ENCODE measurements at places on chromosomes 2 and 18.

DNA sequence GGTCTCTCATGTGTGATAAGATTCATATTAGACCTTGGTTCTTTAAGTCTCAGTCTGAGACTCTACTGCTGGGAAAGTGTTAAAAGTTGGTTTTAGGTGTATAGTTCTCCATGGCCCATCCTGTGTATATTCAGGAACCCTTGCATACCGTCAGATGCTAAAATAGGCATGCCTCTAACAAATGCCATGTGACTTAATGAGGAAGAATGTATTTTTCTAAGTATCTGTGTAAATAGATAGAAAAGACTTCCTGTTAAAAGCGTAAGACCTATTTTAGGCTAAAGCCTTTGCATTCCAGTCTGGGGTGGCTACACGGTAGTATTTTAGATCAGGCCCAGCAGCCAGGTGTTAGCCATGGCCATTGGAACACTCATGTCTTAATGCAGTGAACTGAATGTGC, 73.3 kb downstream of the RHBDD1 start:
- DNase-seq = no peak

DNA sequence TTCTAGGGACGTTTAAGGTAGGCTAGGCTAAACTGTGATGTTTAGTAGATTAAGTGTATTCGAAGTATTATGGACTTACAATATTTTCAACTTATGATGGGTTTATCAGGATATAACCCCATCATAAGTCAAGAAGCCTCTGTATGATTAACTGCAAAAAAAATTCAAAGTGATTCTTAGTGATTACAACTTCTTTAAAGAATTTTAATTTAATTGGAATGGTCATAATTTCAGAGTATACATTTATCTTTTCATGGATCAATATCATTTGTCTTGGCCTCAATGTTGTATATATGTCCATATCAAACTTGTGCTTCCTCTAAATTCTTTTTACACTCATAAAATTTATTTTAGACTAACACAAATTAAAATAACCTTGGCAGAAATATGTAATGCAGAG, 183.3 kb upstream of the LRP1B start:
- no peak for DNase-seq

DNA sequence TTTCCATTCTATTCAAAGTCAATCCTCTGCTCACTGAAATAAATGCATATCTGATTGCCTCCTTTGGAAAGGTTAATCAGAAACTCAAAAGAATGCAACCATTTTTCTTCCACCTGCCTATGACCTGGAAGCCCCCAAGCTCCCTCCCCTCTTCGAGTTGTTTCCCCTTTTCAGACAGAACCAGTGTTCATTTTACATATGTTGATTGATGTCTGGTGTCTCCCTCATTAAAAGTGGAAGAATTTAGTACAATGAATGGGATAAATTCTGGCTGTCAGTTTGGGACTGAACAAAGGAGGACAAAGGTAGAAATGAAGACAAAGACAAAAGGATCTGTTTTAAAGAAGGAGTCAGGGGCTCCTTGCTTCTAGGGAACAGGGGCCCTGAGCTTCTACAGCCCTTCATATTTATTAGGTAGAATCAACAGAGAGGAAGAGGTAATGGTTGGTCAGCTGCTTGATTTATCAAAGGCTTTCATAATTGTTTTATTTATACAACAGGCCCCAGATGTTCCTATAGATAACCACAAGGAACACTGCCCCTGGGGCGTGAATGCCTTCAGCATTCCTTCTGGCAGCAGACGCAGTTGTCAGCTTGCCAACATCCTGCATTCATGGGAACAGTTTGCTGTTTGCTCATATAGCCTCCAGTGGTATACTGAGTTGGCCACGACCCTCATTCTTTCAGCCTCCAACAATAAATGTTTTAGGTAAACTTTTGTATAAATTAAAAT, 949.8 kb upstream of the LRATD1 start:
- no peak for DNase-seq

DNA sequence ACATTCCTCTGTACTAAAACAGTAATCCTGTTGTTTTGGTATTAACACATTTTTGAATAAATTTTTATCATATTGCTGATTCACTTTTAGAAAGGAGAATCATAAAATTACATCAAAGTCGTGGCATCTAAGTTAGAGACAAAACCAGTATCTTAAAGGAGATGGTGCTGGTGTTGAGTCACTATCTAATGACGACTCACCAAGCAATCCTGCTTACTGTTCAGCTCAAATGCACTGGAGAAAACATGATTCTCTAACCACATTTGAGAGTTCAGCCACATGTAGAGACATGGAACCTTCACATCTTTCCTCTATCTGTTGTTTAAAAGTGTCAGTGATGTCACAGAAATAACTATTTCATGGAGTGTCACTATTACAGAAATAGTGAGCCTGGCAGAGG, 473.8 kb downstream of the TGIF1 start:
- DNase-seq = no peak

DNA sequence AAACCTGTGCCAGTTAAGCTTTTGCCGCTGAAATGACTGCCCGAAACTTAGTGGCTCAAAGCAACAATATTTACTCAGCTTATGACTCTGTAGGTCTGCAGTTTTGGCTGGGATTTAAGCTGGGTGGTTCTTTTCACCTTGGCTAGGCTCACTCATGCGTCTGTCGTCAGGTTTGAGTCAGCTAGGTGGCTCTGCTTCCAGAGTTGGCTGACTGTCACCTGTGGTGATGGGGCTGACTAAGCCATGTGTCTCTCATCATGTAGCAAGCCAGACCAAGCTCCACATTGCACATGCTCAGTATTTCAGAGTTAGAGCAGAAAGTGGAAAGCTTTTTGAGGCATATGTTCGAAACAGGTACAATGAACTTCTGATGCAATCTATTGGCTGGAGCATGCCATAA, 354.8 kb downstream of the MEIS1 start:
- no peak for DNase-seq

DNA sequence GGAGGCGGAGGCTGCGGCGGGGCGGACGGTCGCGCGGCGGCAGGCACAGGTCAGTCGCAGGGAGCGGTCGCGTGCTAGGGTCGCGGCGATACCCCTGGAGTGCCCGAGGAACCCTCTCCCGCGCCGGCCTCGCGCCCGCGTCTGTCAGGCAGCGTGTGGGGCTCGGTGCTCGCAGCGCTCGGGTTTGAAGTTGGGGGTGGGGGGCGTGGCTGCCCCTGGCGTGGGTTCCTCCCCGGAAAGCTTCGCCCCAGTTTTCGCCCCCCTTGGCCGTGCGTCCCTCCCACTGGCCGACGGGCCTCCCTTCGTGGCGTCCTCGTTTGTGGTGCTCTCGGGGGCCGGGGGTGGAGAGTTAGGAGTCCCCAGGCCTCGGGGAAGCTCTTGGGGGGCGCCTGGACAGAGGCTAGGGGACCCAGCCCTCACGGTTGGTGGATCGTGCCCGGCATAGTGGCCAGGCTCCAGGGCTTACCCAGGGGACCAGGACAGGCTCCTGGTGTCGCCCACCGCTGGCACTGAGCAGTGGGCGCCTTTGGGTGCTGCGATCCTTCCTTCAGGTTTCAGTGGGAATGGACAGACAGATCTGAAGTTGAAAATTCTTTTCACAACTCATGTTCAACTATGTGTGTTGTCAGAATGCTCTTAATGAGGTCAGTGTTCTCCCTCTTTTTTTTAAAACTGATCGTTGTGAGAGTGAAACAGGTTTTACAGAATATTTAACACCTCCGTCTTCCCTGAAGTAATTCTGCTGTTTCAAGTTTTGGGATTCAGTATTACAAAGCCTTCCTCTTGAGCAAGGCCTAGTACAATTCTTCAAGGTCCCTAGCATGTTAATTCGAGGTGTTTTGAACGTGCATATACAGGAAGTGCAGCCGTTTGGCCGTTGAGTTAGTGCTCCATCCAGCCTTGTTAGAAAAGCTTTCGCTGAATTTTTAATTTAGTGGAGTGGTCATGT, 604 bp downstream of the RALBP1 start:
- DNase-seq = peak; percentile 51

All from NCI-H82 (cell line).